ENCODE measurements at places on chromosomes 6 and 20.
A peak's percentile ranks its signal among the peaks of the same experiment; 100 is the strongest.

GRCh38 chr6:42522036-42522435, 41.8 kb upstream of the UBR2 start:
- peak; percentile 69 for DNase-seq

- no peak for DNase-seq
Observed at GRCh38 chr6:62367601-62368000, 81.6 kb upstream of the KHDRBS2 start.

GRCh38 chr6:112044856-112045255, 9.0 kb upstream of the CCN6 start:
- peak; percentile 98 for DNase-seq

DNA sequence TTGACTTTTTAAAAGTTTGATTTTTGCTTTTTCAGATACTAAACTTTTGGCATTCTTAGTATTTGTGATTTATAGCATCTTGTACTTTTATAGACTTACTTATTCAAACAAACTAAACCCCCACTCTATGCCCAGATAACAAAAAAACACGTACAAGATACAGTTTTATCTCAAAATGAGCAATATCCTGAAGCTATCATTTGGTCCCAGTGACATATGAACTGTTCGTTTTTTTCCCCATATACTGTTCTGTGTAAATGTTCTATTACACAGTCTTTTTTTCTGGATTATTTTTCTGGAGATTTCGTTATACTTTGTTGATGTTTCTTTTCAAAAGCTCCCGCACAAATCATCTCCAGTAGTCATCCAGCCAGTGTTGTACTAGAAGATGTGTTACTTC, 27.3 kb upstream of the SERINC3 start:
- no peak for DNase-seq

DNA sequence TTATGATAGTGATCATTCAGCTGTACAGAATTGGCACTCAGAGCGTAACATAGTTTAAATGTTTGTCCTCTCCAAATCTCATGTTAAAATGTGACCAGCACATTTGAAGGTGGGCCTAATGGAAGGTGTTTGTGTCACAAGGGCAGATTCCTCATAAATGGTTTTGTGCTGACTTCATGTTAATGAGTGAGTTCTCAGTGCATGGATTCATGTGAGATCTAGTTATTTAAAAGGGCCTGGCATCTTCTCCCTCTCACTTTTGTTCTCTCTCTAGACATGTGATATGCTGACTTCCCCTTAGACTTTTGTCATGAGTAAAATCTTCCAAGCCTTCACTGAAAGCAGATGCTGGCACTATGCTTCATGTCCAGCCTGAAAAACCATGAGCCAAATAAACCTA, 452.4 kb upstream of the PTCHD4 start:
- no peak for DNase-seq

DNA sequence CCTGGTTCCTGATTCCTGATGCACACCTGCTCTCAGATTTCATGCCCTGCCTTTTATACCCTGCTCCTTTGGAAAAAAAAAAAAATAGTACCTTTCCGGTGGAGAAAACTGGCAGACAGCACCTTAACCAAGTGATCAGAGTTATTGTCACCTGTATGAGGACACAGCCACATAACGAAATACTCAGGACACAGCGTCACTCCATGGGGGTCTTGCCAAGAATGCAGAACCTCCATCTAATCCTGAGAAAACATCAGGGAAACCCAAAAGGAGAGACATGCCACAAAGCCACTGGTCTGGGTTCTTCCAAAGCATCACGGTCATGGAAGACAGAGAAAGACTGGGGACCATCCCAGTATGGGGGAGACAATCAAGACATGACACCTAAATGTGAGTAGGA, 29.1 kb downstream of the BFSP1 start:
- DNase-seq, result no peak

DNA sequence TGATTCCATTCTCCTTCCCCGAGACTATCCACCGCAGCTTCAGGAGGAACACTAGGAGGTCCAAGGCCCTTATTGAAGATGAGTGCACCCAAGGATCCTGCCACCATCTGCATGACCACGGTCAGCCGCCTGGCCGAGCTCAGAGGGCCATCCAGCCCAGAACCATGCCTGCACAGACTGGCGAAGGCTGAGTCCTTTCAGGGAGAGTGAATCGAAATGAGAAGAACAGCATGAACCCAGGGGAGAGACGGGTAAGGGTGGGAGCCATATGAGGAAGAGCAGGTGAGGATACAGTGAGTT, 26.3 kb downstream of the SERPINB6 start:
- no peak for DNase-seq

DNA sequence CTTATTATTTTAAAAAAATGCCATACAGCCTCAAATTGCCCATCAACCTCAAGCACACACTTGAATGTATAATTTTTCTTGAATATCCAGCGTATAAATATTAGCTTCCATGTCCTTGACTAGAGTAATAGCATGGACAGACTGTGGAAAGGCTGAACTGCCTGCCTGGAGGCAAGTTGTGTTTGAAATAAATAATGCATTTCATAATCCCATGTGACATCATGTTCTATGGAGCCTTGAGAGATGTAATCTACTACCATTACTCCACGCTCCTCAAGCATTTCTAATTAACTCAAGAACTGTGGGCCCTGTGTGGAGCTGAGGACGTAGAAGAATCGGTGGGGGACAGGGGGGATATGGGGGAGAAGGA, 94.2 kb downstream of the CDS2 start:
- no peak for DNase-seq

GRCh38 chr6:42013134-42013516, 37.2 kb upstream of the TAF8 start:
- no peak for DNase-seq

DNA sequence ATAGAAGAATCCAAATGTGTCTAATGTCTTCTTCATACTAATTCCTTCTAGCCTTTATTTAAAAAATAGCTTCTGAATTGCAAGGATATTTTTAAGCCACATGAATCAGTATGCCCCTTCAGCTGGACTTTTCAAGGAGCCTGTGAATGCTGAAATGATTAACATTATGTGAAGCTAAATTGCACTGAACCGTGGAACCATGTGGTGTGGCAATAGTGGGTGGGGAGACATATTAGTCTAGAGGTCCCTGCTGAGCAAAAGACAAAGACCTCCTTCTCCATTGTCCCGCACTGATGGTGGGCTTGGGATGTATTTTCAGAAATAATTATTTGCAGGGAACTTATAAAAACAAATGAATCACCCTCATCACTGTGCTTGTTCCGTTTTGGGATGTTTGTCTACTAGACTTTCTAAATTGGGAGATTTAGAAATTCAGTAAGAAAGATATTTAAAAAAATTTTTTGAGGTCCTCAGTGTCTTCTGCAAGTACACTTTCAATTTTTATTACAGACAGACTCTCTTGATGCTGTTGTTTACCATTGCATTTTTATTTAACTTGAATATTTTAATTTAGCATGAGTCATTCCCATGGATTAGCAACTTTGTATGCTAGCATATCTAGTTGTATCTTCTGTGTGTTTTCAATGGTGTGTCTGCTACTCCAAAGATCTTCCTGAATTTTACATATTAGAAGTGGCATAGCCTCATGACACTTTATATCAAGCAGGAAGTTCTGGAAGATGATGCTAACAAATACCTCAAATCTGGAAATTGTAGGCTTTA, 238.1 kb downstream of the LAMA2 start:
- DNase-seq, result no peak

GRCh38 chr6:148401571-148401970, 58.9 kb downstream of the SASH1 start:
- DNase-seq, result no peak

DNA sequence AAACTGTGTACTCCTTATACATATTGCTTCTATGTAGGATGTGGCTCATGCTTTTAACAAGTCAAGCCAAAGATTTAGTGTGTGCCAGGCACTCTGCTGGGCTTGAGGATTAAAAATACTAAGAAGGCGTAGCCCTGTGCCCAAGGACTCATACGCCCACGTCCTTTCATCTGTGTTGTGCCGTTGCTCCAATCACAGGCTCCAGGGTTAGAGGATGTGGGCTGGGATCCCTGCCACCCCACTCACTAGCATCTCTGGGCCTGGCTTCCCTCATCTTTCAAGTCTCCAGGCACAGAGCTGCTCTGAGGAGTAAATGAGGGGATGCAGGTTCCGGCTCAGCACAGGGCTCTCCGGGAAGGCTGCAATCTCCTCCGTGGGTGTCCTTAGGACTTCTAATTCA, 214.2 kb downstream of the SYNDIG1 start:
- DNase-seq, result peak; percentile 28

DNA sequence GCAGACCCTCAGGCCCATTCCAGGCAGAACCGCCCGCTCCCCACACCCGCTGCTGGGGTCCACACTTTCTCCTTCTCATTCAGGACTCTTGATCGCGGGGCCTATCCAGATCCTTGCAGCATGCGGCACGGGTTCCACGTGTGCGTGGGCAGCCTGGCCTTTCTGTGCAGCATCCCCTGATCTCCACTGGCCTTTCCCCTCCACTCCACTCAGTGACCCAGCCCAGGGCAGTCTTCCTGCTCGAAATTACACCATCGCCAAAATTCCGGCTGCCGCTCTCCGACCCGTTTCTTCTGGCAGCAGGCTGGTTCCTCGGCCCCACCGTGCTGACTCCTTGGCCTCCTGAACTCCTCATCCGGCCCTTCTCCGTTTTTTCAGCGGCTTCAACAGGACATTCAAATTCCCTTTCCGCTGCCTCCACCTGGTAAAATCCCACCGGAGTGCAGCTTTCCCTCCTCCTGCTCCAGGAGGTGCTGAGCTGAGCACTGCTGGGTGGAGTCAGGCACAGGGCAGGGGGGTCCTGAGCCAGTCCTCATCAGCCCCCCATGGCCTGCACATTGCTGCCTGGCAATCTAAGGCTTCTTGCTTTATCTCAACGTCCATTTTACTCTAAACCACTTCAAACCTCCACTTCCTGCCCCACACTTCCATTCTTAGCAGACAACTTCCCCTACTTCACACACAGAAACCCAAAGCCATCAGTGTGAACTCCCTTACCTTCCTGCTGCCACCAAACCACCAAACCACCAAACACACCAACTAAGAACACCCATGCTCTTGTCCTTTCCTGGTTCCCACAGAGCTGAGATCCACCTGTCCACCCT, 9.0 kb downstream of the SFT2D1 start:
- DNase-seq, result no peak

DNA sequence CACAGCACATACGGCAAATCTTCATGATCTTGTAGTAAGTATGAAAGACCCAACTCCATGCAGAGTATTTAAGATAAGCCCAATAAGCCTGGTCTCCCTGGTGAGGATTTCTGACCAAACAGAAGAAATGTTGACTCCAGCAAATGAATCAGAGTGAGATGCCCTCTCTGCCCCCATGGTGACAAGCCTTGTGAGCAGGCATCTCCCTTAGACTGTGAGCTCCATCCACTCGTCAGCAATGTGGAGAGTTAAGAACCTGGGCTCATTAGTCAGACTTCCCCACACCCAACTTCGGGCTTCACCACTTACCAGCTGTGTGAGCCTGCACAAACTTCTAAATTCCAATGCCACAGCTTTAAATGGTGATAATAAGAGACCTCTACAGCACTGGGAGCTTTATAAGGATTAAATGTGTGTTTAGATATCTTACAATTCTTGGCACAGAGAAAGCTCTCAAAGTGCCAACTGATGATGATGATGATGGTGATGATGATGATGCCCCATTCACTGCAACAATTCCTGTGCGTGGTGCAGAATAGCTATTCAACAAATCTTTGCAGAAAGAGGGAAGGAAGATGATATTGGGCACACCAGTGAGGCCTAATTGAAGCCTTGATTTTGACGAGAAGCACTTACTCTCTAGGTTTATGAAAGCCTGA, 253.4 kb upstream of the TAB2 start:
- DNase-seq, result peak; percentile 34

- DNase-seq, result no peak
Observed at GRCh38 chr6:37657112-37657886, 40.4 kb downstream of the MDGA1 start.

DNA sequence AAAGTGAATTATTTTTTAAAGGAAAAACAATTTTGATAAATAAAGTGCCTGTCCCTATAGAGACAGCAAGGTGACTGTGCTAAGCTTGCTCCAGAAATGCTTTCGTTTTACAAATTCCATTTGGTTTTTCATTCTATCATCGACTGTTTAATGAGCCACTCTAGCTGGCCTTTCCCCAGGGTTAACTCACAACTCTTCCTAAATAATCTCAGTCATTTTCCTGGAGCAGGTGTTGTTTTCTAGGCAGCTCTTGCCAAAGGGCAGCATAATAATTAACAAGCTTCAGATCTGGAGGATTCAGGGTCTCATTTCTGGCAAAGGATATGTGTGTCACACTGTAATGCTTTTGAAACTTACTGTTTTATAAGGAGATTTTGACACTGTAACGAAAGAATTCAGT, 184.2 kb downstream of the KHDC1L start:
- no peak for DNase-seq

DNA sequence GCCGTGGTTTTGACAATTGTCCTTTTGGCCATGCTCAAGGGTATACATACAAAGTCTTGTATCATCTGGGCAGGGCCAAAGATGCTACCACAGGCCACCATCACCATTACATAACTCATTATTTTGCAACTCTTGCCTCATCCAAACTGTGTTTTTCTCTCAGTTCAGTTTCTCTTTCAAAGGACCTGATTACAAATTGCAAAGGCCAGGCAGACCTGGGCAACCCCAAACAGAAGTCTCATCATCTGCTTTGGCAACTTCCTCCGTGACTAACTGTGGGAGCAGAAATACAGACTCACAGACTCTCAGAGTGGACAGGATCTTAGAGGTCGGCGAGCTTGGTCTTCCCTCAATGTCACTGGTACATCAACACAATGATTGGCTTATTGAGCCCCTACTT, 117.8 kb upstream of the NEDD9 start:
- DNase-seq, result no peak

- no peak for DNase-seq
Observed at GRCh38 chr6:169972101-169972651, 220.8 kb downstream of the ERMARD start.

- DNase-seq, result no peak
Observed at GRCh38 chr6:94902974-94903628, 674.2 kb upstream of the MANEA start.

GRCh38 chr6:96197241-96197640, 181.5 kb downstream of the FUT9 start:
- DNase-seq, result no peak

DNA sequence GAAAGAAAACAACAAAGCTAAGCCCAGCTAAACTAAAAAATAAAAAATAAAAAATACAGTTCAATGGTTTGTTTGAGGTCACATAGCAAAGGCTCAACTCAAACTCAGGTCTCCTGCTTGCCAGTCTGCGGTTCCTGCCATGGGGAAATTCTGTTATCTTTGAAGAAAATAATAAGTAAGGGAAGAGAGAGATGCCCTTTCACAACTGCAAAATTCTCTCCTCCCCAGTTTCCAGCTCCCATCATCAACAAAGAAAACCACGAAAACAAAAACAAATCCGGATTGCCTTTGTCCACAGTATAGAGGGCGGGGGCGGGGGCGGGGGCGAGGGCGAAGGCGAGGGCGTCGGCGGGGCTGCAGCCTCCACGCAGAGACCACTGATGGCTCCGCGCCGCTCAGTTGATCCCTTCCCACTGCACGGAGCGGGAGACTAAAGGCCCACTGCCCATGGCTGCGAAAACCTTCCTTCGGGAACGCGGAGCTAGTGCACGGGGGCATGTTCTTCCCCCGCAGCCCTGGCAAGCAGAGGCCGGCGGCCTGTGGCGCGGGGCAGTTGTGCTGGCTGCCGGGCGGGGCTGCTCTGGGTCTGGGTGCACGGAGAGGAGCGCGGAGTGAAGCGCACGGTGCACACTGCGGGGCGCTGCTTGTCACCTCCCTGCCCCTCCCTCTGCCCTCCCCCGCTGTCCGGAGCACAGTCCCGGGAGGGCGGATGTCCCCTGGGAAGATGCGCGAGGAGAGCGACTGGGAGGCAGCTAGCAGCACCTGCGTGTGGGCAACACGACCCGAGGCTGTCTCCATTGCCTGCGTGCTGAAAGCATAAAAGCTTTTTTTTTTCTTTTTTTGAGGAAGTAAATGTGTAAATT, 54.1 kb upstream of the TPD52L1 start:
- no peak for DNase-seq

- DNase-seq, result no peak
Observed at GRCh38 chr6:35237476-35237875, 22.1 kb upstream of the ZNF76 start.

All from fibroblast of the aortic adventitia (primary cell).